ENCODE measurements at places on chromosomes 7 and 10.

- DNase-seq, result no peak
Measured at GRCh38 chr7:143046426-143046851, 5.7 kb upstream of the OR6V1 start.

DNA sequence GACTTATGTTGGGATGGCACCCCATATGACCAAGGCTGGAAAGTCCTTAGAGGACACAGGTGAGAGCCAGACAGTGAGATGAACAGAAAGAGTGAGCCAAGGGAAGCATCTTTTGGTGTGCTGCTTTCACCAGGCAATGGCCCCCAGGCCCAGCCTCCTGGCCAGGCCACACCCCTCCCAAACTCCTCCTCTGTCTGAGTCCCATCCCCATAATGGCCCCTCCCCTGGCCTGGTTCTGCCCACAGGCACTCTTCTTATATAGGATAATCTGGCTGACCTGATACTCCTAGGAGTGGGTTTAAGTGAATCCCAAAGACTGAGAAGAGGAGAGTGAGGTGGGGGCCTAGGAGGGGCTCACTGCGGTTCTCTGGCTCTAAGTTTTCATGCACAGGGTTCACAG, 252.5 kb downstream of the RPS24 start:
- no peak for DNase-seq

DNA sequence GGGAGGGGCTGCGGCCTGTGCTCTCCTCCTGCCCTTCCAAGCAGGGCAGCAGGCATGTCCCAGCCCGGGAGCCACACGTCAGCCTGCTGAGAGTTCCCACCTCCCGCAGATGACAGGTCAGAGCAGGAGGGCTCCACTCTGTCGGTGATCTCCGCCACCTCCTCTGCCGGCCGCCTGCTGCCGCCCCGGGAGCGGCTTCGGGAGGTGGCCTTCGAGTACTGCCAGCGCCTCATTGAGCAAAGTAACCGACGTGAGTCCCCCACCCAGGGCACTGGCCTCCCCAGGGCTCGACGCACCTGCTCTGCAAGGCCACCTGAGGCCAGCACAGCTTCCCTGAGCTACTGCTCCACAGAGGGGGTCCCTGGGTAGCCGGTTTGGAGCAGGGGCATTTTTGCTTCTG, 9.4 kb downstream of the AP5Z1 start:
- DNase-seq, result no peak

- no peak for DNase-seq
Measured at GRCh38 chr10:69043931-69044531, 43.9 kb upstream of the SRGN start.

DNA sequence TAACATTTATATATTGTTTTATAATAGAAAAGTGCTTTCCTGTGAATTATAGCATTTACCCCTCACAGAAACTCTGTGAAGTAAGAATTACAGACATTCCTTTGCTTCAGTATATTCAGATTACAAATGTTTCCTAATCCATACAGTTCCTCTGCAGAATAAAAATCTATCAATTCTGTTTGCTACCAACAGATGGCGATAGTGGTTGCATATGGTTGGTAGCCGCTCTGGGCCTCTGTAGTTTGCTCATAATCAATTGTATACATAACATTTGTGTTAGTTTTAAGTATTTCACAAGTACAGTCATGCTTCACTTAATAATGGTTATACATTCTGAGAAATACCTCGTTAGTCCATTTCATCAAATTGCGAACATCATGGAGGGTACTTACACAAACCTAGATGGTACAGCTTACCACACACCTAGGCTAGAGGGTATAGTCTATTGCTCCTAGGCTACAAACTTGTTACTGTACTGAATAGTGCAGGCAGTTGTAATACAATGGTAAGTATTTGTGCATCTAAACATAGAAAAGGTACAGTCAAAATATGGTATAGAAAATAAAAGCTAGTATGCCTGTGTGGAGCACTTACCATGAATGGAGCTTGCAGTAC, 94.4 kb upstream of the STEAP4 start:
- no peak for DNase-seq

GRCh38 chr7:107951896-107952295, 51.1 kb downstream of the LAMB1 start:
- no peak for DNase-seq

- DNase-seq, result no peak
Measured at GRCh38 chr10:73910401-73910763, 550 bp upstream of the PLAU start.

DNA sequence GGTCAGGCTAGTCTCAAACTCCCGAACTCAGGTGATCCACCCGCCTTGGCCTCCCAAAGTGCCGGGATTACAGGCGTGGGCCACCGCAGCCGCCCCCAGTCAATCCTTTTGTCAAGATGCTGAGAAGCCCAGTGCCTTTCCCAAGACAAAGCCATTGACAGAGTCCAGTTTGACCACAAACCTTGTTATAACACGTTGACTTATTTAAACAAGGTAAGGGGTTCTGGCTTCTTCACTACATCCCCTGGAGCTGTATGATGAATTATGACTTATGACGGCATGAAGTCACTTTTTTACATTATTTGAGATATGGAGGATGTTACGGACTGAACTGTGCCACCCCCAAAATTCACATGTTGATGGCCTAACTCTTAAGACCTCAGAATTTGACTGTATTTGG, 5.8 kb upstream of the SEC61G start:
- DNase-seq, result no peak

- no peak for DNase-seq
Measured at GRCh38 chr7:137928626-137929025, 73.3 kb downstream of the CREB3L2 start.

- peak; percentile 78 for DNase-seq
Measured at GRCh38 chr10:70462349-70462984, 16.1 kb upstream of the PALD1 start.

GRCh38 chr7:27992755-27993493, 187.7 kb downstream of the JAZF1 start:
- DNase-seq, result no peak

DNA sequence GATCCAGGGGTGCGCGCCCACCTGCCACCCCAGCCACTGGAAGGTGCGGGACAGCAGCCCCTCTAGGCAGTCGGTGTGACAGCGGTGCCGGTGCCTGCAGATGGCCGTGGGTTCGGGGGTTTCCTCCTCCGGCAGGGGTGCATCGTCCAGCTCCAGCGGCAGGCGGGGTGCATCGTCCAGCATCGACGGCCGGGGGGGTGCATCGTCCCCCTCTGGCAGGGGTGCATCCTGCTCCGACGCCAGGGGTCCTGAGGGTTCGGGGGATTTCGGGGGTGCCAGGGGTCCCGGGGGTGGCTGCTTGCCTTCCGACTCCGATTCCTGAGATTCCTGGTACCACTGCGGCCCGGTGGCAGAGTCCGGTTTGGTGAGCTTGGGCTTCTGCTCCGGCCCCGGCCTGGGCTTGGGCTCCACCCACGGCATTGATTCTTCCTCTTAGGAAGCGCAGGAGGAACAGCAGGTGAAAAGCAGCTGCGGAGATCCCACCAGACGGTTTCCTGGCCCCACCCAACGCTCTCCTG, 90.2 kb upstream of the RAB18 start:
- DNase-seq, result no peak

GRCh38 chr10:121183236-121183635, 332.1 kb downstream of the WDR11 start:
- no peak for DNase-seq

DNA sequence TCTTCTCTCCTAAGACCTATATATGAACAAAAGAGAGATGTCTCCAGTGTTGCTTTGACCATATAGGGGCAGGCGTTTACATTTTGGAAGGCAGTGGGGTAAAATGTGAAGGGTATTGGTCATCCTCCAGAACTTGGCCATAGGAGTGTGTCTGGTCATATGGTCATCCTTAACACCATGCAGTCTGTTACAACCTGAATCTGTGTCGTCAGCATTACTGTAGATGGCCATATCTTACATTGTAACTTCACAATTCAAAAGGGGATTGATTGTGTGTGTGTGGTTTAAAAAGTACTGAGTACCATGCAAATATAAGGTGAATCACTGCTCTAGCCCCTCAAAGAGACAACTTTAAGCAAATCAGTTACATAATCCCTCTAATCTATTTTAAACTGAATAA, 311.7 kb downstream of the BICC1 start:
- no peak for DNase-seq

DNA sequence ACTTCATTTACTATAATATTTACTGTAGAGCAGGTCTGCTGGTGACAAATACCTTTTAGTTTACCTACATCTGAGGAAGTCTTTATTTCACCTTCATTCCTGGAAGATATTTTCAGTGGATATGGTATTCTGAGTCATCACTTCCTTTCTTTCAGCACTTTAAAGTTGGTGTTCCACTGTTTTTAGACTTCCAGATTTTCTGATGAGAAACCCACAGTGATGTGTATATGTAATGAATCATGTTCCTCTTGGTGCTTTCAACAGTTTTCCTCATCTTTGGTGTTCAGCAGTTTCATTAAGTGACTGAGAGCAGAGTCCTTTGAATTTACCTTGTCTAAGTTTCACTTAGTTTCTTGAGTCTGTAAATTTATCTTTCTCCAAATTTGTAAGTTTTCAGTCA, 36.4 kb downstream of the COPG2 start:
- DNase-seq, result no peak

DNA sequence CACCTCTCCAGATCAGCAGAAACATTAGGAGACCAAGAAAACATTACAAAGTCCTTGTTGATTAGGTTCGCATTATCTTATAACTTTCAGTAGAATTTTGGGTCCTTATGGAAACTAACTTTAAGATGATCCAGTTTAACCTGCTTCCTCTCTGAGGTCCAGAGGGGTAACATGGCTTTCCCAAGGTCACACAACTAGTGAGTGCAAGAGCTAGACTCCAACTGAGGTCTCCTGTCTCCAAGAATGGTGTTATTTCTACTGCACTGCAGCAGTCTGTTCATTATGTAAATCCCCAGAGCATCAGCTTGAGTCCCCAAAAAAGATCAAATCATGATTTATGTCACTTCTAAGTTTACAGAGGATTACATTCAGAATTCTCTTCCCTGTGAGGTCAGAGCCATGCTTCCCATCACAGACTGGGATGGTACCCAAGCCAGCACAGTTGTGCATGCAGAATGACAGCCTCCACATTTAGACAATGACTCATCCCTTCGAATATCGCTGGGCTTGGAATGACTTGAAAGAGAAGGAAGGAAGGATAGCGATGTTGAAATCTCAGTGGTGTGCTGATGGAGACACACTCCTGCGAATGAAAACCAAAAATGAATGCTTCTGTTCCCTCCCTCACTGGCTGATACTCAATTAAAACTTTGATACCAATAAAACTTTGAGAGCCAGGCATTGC, 163.1 kb upstream of the PLXNA4 start:
- no peak for DNase-seq

DNA sequence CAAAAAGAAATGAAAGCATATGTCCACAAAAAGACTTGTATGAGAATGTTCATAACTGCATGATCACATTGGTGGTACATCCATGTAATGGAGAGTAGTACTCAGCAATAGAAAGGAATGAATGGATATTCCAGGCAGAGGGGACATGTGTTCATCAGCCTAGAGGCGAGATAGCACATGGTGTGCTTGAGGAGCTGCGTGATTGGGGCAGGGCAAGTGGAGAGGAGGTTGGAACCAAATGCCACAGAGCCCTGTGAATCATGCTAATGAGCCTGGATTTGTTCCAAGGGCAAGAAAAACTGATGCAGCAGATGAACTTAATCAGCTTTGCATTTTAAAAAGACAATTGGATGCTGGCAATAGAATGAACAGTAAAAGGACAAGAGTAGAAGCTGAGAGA, 73.3 kb downstream of the C10orf90 start:
- DNase-seq, result no peak

DNA sequence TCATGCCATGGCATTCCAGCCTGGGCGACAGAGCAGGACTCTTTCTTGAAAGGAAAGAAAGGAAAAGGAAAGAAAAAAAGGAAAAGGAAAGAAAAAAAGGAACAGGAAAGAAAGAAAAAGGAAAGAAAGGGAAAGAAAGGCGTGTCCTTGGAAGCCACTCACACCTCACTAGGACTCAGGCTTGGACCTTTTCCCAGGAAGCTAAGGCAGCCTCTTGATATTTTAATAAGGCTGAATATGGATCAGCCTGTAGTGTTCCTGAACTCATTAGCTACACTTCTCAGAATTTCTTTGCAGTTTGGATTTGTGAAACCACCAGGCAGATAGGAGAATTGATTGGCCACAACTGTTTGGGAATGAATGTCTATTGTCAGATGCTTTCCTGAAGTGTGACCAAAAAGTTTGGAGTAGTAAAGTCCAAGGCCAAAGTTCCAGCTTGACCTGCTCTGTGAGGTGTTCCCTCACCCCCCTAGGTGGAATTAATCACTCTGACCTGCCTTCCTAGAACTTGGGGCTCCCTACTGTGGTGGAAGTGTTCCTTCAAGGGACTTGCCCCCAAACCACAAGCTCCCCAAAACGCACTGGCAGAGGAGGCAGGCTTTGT, 7.1 kb upstream of the MALSU1 start:
- DNase-seq, result no peak

DNA sequence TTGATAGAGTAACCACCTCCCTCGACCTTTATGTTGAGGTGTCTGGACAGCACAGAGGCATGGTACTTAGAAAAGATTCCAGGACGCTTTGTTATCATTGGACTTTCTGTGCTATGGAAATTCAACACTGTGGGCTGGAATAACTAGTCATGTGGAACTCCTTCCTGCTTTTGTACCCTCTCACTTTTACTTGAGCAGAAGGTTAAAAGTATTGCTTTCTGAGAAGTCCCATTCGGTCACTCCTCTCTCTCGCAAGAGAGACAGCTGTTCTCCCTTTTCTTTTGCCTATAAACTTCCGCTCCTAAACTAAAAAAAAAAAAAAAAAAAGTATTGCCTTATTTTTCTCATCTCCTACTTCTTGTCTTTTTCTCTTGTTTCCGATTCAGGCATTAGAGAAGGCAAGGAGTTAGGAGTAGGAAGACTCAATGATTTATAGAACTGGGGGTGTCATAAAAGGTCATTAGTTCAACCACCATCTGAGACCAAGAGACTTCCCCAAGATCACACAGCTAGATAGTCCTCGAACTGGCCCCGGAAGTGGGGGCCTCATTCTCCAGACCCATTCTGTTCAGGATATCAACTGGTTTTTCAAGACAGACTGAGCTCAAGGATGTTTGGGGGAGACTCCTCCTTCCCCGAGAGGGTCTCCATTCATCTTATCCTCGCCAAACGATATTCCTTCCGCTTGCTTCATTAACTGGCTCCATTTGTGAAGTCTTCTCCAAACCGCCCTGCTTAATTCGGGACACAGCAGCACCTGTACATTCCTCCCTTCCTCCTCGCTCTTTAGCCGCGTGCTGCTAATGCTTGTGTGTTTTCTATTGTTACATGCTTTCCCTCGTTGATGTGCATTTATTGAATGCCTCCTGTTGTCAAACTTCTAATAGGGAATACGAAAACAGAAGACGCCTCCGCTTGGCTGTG, 995 bp upstream of the INPP5F start:
- peak; percentile 36 for DNase-seq

GRCh38 chr10:92432596-92432995, 141.3 kb downstream of the IDE start:
- no peak for DNase-seq
